Stimulated activated CD4-positive, alpha-beta T cell treated with anti-CD3 and anti-CD28 coated beads, Interleukin-2, amount 100 ng/mL, for 24 hours (primary cell): ENCODE measurements at places on chromosomes 11 and 22.
A peak's percentile ranks its signal among the peaks of the same experiment; 100 is the strongest.

DNA sequence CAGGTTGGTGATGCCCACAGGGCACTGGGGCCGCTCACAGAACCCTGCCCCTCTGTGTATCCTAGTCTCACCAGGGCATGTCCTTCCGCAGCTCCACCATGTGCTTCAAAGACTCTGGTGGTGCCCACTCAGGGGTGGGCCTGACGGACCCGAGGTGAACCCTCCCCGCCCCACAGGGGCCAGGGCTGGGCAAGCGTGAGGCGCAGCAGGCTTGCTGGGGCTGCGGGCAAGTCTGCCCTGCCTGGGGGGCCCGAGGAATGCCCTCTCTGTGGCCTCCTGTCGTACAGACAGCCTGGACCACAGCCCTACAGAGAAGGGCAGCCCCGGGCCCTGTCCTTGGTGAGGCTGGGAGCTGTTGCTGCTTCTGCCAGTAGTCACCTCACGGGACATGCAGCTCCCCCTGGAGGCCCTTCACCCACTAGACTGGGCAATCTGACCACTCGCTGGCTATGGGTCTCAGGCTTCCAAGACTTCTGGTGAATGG lies 40.2 kb downstream of the TBX1 start:
- no peak for DNase-seq

- DNase-seq = no peak
Measured at GRCh38 chr11:32429477-32429876, 5.9 kb downstream of the WT1 start.

DNA sequence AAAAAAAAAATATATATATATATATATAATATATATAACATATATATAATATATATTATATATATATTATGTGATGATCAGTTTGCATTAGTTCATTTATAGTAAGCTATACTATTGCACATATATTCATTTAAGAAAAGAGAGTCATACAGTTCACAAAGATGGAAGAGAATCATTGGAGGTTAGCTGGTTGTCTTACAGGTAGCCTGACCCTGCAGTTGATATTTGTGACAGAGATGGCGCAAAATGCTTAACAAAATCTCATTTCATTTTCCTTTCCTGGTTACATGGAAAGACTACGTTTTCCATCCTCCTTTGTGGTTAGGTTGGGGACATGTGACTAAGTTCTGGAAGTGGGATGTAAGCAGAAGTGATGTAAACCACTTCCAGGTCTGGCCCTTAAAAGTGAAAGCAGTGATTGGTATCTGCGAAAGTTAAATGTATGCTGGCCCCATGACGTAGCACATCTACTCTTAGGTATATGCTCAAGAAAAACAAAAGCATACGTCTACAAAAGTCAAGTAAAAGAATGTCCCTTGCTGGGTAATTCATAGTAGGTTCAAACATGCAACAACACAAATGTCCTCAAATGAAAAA lies 7.2 kb upstream of the TMEM135 start:
- no peak for DNase-seq

GRCh38 chr11:95388086-95388485 lies 157.1 kb upstream of the SESN3 start:
- DNase-seq = no peak

DNA sequence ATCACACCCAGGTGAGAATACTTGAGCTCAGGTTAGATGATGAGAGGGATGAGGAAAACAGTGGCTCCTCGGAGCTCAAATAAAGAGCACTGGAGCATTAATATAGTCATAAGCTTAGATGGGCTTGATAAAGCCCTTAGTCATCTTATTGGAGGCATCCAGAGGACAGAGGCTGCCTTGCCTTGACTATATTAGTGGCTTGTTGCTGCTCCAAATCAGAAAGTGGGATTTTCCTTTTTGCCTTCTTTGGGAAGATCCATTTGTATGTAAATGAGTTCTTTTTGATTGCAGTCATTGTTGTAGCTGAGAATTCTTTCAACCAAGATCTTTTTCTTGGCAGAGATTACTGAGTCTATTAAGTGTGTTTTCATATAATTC lies 18.9 kb downstream of the ADM start:
- DNase-seq = no peak

GRCh38 chr22:33000342-33001280 lies 57.6 kb downstream of the SYN3 start:
- peak; percentile 51 for DNase-seq

DNA sequence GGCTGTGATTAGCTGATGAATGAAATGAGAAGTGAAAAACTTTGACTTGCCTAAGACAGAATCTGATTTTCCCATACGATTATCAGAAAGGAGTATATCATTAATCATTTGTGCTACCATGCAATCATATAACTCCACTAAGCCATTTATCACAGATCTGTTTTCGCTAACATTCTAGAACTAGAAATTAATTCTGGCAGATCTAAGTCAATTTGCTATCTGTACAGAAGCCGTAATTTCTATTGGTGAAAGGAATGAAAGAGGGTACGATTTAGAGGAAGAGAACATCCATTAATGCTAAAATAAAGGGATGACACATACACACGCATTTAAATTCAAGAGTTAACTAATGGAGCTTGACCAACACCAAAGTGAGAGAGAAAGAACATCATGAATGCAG lies 201.6 kb downstream of the SBF2 start:
- DNase-seq = no peak

GRCh38 chr22:29580200-29580810 lies 608 bp downstream of the NIPSNAP1 start:
- no peak for DNase-seq

- peak; percentile 62 for DNase-seq
Measured at GRCh38 chr22:39900306-39901227, at the start of gene GRAP2. TSS of gene GRAP2 (plus strand) at chr22:39901084. CDS start at chr22:39947107, 46,023 bp downstream.

GRCh38 chr22:21984793-21985192 lies 2.2 kb upstream of the TOP3B start:
- no peak for DNase-seq

DNA sequence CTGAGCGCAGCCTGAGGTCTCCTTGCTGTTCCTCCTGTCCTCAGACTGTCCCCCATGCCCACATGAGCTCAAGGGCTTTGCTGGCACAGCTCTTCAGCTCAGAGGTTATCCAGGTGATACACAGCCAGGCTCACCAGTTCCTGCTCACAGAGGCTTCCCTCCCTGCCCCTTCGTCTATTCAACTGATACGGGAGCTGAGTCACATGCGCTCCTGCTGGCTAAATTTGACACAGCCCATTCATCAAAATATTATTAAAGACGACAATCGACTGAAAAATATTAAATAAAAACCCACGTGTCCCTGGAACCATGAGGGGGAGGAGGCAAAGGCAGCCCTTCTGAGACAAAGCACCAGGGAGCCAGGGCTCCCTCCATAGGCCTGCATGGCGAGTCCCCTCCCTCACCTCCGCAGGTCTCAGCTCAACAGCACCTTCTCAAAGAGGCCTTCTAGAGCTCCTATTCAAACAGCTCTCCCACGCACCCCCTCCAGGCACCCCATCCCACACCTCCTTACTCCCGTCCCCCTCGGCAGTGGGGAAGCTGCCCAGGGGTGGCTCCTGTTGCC lies 40.5 kb downstream of the DUSP8 start:
- DNase-seq = no peak

DNA sequence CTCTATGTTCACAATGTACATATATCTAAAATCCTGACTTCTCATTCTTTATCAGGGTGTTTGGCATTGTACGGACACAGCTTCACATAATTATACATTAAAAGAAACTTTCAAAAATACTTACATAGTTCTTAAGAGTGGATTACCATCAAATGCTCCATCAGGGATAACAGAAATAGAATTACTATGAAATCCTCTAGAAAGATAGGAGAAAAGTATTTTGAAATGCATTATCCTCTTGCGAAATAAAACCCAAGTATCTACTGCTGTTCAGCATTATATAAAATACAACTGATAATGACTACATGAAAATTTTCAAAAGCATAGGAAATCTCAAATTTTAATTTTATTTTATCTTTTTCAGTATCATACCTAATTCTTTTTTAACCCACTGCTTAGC lies 17.8 kb upstream of the CCDC34 start:
- DNase-seq = no peak

GRCh38 chr11:61950035-61950547 lies at the start of gene BEST1:
TSS of gene BEST1 (plus strand) at chr11:61950351. CDS start at chr11:61951807, 1,456 bp downstream.
- DNase-seq = no peak

GRCh38 chr11:69203381-69203780 lies 47.6 kb downstream of the SMIM38 start:
- DNase-seq = no peak

GRCh38 chr11:3107608-3108182 lies 50.5 kb upstream of the CARS1 start:
- DNase-seq = no peak

GRCh38 chr11:111400595-111400994 lies 21.5 kb upstream of the POU2AF1 start:
- DNase-seq = no peak

DNA sequence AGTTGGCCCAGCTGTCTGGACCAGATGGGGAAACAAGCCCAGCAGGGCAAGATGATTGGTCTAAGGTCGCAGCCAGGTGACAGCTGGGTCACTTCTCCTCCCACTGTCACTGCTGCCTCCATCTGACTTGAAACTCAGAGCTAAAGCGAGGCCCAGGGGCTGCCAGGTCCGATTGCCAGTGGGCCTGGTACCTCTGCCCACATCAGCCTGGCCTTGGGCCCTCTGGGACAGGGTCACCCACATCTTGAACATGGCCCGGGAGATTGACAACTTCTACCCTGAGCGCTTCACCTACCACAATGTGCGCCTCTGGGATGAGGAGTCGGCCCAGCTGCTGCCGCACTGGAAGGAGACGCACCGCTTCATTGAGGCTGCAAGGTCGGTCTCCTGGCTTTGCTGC lies 5.8 kb downstream of the SSH3 start:
- DNase-seq = no peak

GRCh38 chr11:85721191-85721590 lies 35.2 kb upstream of the CCDC89 start:
- DNase-seq = no peak

DNA sequence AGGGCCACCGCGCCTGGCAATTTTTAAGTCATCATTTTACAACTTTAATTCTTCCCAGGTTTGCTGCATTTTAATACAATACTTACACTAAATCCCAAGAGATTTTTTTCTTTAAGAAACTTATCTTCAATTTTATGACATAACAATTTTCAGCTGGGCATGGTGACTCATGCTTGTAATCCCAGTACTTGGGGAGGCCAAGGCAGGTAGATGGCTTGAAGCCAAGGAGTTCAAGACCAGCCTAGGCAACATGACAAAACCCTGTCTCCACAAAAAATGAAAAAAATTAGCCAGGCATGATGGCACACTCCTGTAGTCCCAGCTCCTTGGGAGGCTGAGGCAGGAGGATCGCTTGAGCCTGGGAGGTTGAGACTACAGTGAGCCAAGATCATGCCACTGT lies 38.8 kb downstream of the CLDN25 start:
- DNase-seq = no peak

GRCh38 chr11:19979519-19979845 lies 180.8 kb downstream of the DBX1 start:
- DNase-seq = no peak

DNA sequence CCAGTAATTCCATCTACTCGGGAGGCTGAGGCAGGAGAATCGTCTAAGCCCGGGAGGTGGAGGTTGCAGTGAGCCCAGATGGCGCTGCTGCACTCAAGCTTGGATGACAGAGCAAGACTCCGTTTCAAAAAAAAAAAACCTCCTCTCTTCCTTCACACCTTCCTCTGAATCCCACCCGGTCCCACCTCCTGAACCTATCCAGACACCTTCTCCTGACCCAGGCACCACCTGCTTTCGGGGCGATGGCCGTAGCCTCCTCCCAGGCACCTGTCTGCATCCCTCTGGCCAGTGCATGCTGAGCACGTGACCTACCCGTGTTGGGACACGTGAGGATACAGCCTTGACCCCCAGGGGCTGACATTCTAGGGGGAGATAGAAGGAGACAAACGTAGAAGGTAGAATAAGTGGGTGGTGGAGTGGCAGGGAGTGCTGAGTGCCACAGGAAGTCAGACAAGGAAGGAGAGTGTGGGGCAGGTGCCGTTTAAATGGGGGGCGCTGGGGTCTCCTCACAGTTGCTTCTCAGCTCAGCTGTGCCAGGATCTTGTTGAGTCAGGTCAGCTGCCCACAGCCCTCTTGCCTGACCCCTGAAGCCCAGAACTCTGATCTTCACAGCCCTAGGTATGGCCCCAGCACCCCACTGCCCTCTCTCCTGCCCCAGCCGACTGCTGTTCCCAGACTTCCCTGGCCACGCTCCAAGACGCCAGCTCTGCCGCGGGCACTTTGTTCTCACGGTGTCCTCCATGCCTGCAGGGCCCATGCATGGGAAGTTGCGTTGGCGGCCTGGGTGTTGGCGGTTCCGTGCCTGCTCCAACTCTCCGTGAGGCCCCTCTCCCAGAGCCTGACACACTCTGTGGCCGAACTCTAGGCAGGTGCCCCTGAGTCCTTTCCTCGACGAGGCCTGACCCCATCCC lies 1.2 kb upstream of the MIOX start:
- no peak for DNase-seq

GRCh38 chr22:46549971-46550641 lies 12.7 kb upstream of the CELSR1 start:
- no peak for DNase-seq

GRCh38 chr11:84714316-84714780 lies 912.8 kb downstream of the DLG2 start:
- peak; percentile 6 for DNase-seq

GRCh38 chr11:111409915-111410314 lies 30.8 kb upstream of the POU2AF1 start:
- DNase-seq = no peak

DNA sequence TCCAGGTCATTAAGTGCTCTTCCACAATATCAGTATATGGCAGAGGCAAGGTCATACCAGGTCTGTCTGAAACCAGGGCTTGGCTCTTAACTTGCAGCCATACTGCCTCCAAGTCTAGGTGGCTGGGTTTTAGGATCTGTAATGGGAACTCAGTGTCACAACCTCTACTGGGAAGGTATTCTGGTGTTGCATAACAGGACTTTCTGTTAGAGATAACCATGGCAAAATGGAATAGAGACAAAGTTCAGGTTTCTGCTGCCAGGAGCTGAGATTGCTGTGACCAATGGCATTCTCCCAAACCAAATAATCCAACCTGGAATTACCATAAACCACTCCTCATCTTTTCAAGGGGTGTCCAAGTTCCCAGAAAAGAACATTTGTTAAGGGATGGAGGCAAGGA lies 6.8 kb upstream of the SAA1 start:
- no peak for DNase-seq

DNA sequence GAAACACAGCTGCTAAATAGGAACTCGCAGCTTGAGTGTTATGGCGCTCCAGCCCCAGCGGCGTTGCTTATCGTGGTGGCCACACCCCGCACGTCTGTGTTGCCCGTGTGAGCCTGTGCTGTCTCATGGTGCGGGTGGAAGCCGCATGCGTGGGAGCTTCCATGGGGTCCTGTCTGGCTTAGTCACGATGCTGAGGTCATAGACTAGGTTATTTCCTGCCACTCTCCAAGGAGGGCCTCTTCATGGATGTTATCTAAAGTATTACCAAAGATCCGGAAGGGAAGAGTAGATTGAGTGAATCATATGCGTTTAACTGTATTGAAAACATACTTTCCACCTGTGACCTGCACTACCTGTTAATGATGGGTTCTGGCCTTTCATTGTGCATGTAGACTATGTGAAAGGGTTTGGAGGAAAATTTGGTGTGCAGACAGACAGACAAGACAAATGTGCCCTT lies 21.7 kb downstream of the CTTN start:
- no peak for DNase-seq
